ENCODE measurements at places on chromosomes 12 and 14.
A peak's percentile ranks its signal among the peaks of the same experiment; 100 is the strongest.

DNA sequence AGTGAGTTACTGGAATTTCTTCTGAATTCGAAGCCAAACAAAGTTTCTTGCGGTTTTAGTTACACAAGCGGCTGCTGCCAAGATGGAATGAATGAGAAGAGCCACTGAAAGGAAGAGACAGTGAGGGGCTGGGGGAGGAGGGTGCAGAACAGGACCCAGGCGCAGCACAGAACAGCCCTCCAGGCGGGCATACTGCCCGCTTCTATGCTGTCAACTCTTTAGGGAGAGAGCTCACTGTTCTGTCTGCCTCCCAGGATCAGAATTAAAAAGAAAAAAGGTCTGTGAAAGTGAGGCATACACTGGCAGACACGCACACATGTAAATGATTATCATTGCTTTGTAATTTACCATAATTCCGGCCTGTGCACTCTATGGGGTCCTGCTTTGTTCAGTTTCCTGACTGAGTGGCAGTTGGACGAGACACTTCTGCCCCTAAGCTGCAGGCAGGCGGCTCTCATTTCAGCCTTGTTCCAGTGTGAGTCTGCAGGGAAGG, 231.6 kb downstream of the CACNA1C start:
- DNase-seq = no peak

DNA sequence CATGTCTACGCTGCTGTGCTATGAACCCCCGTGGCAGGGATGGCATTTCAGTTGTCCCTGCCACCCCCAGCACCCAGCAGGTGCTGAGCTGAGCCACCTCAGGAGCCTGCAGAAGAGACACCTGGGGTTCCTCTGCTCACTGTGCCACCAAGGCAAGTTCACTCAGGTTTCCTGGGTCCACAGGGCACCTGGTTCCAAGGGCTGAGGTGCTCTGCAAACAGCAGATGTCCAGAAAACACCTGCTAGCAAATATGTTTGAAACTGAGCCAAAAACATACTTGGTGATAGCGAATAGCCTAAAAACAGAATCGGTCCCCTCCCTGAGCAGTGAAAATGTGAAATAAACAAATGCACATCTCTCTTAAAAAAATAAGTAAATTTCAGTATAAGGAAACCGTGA, 35.6 kb upstream of the GPR68 start:
- DNase-seq = no peak

- no peak for DNase-seq
Measured at GRCh38 chr12:1054117-1054870, 63.3 kb downstream of the ERC1 start.

DNA sequence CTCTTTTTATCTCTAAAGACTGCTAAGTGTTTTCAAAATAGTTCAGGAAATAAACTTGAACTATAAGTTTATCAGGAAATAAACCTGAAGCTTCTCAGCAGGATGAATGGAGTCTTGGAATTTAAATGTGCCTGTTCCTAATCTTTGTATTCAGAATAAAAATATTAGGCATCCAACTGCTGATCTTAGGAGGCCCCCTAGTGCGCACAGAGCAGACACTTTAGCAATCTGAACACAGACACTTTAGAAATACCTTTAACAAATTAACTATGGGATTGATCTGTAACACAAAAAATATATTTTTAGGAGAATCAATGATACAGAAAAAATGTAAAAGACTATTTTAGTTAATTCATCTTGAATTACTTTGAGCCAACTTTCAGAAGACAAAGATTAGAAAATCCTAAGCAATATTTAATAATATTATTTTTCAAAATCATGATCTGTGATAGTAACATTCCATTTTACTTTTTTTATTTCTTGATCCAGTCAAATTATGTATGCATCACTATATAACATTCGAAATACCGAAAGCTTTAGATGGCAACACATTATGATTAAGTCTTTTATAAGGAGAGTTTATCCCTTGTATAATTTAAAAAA, 80.9 kb downstream of the SLC41A2 start:
- no peak for DNase-seq

- no peak for DNase-seq
Measured at GRCh38 chr14:60723907-60724618, at the start of gene SIX4. Gene SIX4, minus strand, starts transcription at chr14:60724351. Its CDS starts 277 bp downstream, at chr14:60724074.

DNA sequence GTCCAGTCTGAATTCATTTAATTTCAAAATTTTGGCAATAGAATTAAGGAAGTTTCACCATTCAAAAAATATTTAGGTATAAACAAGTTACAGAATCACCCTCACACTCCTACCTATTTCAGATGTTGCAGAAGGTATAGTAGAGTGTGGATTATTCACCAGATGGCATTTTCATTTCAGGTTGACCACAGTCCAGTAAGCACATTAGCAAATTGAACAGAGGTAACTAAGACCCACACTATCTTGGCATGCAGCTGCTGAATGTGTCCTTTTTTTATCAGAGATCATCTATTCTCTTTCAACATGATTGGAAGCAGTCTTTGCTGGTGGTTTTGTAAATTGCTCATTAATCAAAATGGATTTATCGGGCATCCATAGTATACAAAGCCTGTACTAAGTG, 151.8 kb upstream of the GARIN6 start:
- DNase-seq = no peak

DNA sequence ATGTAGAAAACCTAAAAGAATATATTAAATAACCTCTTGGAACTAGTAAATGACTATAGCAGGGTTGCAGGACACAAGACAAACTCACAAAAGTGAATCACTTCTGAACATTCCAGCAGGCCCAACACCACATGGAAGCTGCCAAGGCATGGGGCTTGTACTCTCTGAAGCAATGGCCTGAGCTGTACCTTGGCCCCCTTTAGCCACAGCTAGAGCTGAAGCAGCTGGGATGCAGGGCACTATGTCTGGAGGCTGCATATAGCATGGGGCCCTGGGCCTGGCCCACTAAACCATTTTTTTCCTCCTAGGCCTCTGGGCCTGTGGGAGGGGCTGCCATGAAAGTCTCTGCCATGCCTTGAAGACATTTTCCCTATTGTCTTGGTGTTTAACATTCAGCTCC, 1067.3 kb downstream of the LRFN5 start:
- no peak for DNase-seq

- no peak for DNase-seq
Measured at GRCh38 chr14:101359221-101360053, 201.9 kb upstream of the DIO3 start.

- DNase-seq = no peak
Measured at GRCh38 chr14:92309968-92310530, 12.9 kb upstream of the SLC24A4 start.

GRCh38 chr14:101412739-101413138, 148.6 kb upstream of the DIO3 start:
- DNase-seq = no peak

- no peak for DNase-seq
Measured at GRCh38 chr14:45070215-45070614, 13.7 kb upstream of the PRPF39 start.

- no peak for DNase-seq
Measured at GRCh38 chr14:62614122-62614521, 431.1 kb downstream of the KCNH5 start.

- no peak for DNase-seq
Measured at GRCh38 chr14:56247495-56248200, 129.4 kb downstream of the PELI2 start.

DNA sequence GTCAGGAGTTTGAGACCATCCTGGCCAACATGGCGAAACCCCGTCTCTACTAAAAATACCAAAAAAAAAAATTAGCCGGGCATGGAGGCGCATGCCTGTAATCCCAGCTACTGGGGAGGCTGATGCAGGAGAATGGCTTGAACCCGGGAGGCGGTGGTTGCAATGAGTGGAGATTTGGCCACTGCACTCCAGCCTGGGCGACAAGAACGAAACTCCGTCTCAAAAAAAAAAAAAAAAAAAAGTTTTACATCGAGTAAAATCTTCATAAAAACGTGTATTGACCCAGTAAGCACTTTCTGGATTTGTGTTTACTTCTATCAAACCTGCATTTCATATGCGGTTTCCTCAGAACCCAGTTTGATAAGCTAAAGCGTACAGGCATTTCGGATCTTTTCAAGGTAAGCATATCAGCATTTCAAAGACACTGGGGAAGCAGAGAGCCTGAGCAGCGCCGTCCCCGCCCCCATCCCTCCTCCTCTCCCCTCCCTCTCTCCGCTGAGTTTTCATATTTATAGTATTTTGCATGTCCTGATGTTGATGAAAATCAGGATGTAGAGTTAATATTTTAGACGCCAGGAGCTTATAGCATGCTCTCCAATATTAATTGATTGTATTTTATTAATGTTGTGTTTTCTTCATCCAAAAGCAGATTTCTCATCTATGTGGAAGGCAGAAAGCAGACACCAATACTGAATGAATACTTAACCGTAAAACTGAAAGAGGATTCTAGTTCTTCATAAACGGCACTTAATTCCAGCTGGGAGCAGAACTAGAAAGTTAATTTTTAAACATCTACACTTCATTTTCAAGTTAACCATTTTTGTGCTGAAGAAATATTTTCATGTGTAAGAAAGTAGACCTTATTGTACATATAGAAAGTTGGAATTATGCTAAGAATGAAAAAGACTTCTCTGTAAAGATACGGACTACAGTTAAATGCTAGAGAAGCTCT, 9.2 kb upstream of the HIP1R start:
- DNase-seq = no peak

DNA sequence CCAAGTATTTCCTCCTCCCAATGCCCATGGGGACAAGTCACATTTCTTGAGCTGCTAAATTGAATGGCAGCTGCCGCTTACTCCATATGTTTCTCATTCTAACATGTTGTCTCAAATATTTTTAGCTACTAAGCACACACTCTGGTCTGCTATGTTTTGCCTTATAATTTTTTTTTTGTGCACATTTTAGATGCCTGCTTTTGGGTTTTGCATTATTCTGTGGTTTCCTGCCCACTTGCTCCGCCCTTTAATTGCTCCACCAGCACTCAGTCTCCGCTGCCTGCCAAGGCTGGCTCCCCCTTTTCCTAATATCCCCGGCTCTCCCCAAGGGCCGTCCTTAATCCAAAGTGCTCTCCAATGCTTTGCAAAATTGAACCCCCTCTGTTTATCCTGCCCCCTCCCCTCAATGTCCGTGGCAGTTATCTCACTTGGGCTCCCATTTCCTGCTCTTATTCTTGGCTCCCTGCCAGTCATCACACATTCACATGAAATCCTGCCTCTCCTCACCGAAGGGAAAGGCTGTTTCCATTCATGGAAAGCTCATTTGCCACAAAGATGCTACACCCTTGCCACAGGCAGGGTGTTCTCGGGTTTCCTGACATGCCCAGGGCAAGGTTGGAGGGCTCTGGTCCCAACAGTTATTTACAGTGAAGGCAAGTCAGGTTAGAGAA, 79.4 kb downstream of the C12orf75 start:
- no peak for DNase-seq

DNA sequence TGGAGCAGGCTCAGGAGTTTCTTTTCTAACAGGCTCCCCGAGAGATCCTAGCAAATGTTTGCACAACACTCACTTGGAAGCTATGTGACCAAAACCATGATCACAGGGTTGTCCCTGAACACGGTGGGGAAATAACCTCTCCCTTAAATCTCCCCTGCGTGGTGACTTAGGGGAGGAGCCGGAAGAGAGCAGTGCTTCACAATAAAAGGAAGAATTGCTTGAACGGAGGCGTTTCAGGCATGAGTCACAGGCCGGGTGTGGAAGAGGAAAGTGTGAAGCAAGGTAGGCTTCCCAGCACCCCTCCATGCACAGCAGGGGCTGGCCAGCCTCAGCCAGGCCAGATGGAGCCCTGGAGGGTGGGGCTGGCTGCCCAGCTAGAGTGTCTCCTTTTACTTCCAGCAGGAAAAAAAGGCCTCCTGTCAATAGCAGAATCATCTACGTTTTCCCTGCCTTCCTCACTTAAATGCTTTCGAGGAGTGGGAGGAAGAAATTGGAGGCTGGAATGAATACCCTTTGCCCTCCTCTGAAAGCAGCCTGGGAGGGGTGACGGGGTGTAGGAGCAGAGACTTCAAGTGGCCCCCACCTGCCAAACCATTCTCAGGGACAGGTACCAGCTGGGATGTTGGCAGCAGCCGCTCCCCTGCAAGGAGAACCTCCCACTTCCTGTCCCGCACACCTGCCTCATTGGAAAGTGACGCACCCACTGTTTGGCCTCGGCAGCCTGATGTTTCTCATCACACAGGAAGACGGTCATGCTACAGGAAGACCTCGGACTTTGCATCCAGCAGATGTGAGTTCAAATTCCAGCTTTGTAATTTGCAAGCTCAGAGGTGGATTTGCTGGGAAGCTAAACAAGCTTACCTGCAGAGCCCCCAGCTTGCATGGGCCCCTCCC, 30.1 kb upstream of the PPP2R5C start:
- peak; percentile 60 for DNase-seq

GRCh38 chr12:117685110-117685926, 283.5 kb downstream of the KSR2 start:
- DNase-seq = no peak

DNA sequence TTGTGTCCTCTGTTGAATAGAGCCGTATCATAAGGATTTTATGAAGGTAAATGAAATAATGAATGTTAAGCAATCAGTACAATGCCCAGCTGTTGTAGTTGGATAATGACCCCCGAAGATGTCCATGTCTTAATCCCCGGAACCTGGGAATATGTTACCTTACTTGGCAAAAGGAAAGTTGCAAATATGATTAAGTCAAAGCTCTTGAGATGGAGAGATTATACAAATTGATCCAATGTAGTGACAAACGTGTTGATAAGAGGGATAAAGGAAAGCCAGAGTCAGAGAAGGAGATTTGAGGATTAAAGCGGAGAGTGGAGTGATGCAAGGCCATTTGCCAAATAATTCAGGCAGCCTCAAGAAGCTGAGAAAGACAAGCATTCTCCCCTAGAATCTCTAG, 19.2 kb upstream of the MGAT4C start:
- DNase-seq = no peak

GRCh38 chr14:47846008-47846407, 170.6 kb upstream of the MDGA2 start:
- no peak for DNase-seq

GRCh38 chr12:107778383-107779025, 4.0 kb downstream of the ASCL4 start:
- no peak for DNase-seq

- no peak for DNase-seq
Measured at GRCh38 chr12:42862055-42862454, 272.5 kb upstream of the PRICKLE1 start.

DNA sequence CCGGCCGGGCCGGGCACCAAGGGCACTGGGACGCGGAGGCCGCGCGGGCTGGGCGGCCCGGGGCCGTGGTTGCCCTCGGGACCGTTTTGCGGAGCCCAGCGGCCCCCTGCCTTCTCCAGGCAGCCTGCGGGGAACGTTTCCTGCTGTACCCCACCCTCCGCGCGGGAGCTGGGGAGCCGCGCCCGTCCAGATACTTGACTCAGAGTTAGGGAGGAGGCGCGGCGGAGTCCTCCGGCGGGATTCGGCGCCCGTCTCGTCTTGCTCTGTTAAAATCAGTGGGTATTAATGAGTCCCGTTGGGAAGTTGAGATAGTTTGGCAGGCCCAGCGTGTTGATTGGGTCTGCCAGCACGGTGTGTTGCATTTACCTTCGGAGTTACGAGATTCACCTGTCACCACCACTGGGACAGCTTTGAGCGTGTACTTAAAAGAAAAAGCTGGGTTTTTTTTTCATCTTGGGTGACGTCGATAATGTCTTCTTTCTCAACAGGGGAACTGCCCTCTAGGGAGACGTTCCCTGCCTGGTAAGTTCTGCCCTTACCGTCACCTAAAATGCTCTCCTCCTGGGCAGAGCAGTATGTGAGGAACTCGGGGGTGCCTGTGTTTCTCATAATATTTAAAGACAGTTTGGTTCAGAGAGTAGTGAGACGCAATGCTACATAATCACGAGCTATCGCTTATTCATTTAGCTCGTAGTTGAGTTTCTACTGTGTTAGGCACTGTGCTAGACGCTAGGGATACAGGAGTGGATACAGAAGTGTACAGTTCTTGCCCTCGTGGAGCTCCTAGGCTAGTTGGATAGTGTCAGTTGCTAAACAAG, 596 bp downstream of the DLST start:
- no peak for DNase-seq
